ENCODE measurements at places on chromosomes 7 and 10.

GRCh38 chr10:43870968-43871439 lies 222.3 kb upstream of the ZNF32 start:
- no peaks in the 10 kb centered on the region for H3K27me3 ChIP-seq
- no peaks in the 10 kb centered on the region for H3K4me1 ChIP-seq
- H3K36me3 ChIP-seq: no peaks in the 10 kb centered on the region

- H3K27ac ChIP-seq: no peak overlapping the region
- H3K4me3 ChIP-seq: no peak overlapping the region
- H3K27me3 ChIP-seq: no peaks in the 10 kb centered on the region
- peaks cover 45% of the 10 kb centered on the region for H3K4me1 ChIP-seq
These were observed 11.2 kb downstream of the HYCC1 start for GRCh38 chr7:23002698-23003097.

DNA sequence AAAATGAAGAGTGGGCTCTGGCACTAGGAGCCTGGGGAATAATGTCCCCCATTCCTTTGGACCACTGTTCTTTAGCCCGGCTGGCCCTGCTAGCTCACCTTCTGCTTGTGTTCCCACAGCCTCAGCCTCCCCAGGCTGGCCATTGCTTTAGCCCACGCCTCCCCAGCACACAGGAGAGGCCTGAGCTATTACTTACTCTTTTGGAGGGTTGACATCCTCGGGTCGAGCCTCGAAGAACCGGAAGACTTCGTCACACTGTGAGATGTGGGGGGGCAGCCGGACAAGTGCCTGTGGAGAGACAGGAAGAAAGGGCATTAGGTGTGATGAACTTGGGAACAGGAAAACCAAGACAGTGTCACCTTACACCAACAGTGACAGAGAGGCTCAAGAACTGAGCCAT lies 131.3 kb downstream of the SH3PXD2A start:
- DNase-seq: no peak
- no peaks in the 10 kb centered on the region for H3K4me1 ChIP-seq
- H3K27me3 ChIP-seq: no peaks in the 10 kb centered on the region
- H3K27ac ChIP-seq: no peak overlapping the region
- H3K4me3 ChIP-seq: no peak overlapping the region
- H3K36me3 ChIP-seq: no peaks in the 10 kb centered on the region

DNA sequence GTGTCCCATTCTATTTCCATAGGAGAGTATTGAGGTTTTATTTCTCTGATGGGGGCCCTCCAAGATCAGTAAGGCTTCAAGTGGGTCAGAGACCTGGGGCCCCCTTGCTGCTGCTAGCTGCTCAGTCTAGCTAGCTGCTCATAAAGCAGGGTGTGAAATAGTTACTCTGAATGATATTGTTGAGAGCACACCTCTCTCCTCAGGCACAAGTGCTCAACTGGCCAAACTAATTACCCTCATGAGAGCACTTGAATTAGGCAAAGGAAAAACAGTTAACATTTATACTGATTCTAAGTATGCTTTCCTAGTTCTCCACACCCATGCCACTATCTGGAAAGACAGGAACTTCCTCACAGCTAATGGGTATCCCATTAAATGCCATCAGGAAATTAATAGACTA lies 5.4 kb upstream of the SFTPA1 start:
- no peak overlapping the region for H3K27ac ChIP-seq
- no peaks in the 10 kb centered on the region for H3K27me3 ChIP-seq
- DNase-seq: no peak
- H3K4me1 ChIP-seq: no peaks in the 10 kb centered on the region
- H3K36me3 ChIP-seq: no peaks in the 10 kb centered on the region

DNA sequence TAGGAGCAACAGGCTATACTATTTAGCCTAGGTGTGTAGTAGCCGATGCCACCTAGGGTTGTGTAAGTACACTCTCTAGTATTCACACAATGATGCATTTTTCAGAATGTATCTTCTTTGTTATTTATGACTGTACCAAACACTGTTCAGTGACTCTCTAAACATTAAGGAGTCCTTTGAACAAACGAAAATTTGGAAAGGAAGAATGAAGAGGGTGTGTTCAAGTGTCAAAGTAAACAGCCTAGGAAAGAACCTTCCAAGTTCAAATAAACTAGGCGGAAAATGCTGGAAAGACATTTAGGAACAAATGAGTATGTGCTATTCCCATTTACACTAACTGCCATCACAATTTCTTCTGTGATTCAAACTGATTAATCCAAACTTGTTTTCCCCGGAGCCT lies 142.4 kb downstream of the CHCHD3 start:
- H3K36me3 ChIP-seq: peaks cover 11% of the 10 kb centered on the region
- no peaks in the 10 kb centered on the region for H3K4me1 ChIP-seq
- no peak overlapping the region for H3K4me3 ChIP-seq
- no peak overlapping the region for H3K27ac ChIP-seq
- no peaks in the 10 kb centered on the region for H3K27me3 ChIP-seq

DNA sequence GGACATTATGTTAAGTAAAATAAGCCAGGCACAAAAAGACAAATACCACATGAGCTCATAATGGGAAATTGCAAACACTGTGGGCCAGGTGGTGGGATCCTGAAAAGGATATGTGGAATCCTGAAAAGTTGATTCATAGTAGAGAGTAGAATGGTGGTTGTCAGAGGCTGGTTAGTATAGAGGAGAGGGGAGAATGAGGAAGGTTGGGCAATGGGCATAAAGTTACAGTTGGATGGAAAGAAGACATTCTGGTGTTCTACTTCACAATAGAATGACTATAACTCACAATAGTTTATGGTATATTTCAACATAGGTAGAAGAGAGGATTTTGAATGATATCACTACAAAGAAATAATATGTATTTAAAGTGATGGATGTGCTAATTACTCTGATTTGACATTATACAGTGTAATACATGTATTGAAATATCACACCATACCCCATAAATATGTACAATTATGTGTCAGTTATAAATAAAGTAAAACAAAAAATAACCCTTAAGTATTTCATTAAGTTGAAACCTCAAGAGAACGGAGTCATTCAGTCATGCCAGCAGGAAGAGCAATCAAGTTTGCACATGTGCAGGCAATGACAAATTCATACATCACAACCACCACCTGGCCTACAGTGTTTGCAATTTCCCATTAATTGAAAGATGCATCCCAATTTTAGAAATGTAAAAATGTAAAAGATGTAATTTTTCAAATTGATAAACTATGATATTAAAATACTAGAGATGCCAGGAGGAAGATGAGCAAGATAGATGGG lies 156.7 kb downstream of the MAGI2 start:
- H3K4me3 ChIP-seq: no peak overlapping the region
- H3K27ac ChIP-seq: no peak overlapping the region
- no peaks in the 10 kb centered on the region for H3K4me1 ChIP-seq
- DNase-seq: no peak
- no peaks in the 10 kb centered on the region for H3K27me3 ChIP-seq

DNA sequence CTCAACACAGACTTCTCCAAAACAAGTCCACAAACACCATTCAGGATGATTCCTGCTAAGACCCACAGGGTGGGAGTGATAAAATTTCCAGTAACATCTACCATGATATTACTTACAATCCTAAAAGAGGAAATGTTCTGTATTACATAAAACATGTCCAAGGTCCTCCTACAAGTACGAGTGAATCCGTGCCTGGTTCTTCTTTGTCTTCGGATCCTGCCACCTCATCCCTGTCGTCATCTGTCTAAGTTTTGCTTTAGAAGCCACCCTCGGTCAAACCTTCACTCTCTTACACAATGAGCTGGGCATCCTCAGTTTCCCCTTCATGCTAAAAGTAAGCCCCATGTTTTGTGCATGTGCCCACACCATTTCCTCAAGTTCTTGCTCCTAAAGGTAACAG lies 279.0 kb downstream of the KCNMA1 start:
- no peaks in the 10 kb centered on the region for H3K27me3 ChIP-seq
- no peak for DNase-seq
- no peak overlapping the region for H3K27ac ChIP-seq
- H3K36me3 ChIP-seq: no peaks in the 10 kb centered on the region
- no peak overlapping the region for H3K4me3 ChIP-seq

DNA sequence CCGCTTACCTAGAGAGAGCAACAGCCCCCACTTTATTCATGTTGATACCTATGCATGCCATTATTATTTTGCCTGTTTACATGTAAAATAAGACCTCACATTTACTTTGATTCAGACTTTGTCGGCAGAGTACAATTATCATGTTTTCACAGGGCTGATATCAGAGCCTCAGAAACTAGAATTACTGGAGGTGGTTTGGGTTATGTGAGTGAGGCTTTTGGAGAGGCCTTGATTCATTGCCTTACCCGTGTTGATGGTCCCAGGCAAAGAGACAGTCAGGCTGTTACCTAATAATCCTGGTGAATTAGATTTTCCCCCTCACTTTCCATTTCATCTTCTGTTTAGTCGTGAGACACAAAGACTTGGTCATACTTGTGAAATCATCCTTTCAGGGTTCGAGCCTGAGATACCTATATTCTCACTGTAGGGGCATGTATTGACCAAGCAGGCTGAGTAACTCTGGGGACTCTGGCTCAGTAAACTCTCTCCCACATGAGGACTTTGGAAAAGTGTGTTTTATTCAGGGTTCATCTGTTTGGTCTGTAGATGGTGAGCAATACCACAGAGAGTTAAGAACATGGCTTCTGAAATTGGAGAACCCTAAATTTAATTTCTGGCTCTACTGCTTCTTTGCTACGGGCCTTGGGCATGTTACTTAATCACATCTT lies 150.9 kb downstream of the CELF2 start:
- H3K4me1 ChIP-seq: peaks cover 22% of the 10 kb centered on the region
- H3K36me3 ChIP-seq: no peaks in the 10 kb centered on the region
- no peak for DNase-seq
- peak overlapping the region; percentile 25 for H3K27ac ChIP-seq

DNA sequence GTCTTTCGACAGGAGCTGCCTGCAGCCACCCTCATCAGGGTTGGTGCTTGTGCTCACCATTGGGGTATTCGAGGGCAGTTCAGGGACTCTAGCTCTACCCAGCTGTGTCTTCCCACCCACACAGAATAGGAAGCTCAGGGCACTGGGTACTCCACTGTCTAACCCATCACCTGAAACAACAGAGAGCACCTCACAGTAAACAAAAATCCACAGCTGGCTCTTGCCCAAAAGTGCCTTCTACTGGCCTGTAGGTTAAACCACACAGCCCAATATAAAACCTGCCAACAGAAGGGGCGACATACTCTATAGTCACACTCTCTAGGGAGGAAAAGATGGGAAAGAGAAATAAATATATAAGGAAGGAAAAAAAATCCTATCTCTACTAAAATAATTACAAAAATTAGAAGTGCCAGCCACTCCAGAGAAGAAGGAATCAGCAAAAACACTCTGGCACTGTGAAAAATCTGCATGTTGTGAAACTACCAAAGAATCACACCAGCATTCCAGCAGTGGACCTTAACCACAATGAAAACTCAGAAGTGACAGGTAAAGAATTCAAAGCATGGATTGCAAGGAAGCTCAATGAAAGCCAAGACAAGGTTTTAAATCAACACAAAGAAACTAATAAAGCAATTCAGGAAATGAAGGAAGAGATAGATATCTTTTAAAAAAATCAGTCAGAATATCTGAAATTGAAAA lies 110.0 kb downstream of the HGF start:
- no peak overlapping the region for H3K4me3 ChIP-seq
- H3K4me1 ChIP-seq: peaks cover 13% of the 10 kb centered on the region
- no peaks in the 10 kb centered on the region for H3K36me3 ChIP-seq
- no peaks in the 10 kb centered on the region for H3K27me3 ChIP-seq

GRCh38 chr7:151661587-151661986 lies 141.9 kb upstream of the RHEB start:
- no peaks in the 10 kb centered on the region for H3K27me3 ChIP-seq
- no peak overlapping the region for H3K4me3 ChIP-seq
- no peak overlapping the region for H3K27ac ChIP-seq
- no peaks in the 10 kb centered on the region for H3K4me1 ChIP-seq
- H3K36me3 ChIP-seq: no peaks in the 10 kb centered on the region

GRCh38 chr10:130550952-130551674 lies 414.9 kb downstream of the GLRX3 start:
- no peaks in the 10 kb centered on the region for H3K36me3 ChIP-seq
- DNase-seq: no peak
- H3K4me3 ChIP-seq: no peak overlapping the region
- no peaks in the 10 kb centered on the region for H3K4me1 ChIP-seq
- no peak overlapping the region for H3K27ac ChIP-seq
- H3K27me3 ChIP-seq: no peaks in the 10 kb centered on the region

GRCh38 chr10:132115732-132116131 lies 50.0 kb downstream of the JAKMIP3 start:
- no peaks in the 10 kb centered on the region for H3K27me3 ChIP-seq
- no peak overlapping the region for H3K4me3 ChIP-seq
- no peak overlapping the region for H3K27ac ChIP-seq
- no peak for DNase-seq
- no peaks in the 10 kb centered on the region for H3K4me1 ChIP-seq

DNA sequence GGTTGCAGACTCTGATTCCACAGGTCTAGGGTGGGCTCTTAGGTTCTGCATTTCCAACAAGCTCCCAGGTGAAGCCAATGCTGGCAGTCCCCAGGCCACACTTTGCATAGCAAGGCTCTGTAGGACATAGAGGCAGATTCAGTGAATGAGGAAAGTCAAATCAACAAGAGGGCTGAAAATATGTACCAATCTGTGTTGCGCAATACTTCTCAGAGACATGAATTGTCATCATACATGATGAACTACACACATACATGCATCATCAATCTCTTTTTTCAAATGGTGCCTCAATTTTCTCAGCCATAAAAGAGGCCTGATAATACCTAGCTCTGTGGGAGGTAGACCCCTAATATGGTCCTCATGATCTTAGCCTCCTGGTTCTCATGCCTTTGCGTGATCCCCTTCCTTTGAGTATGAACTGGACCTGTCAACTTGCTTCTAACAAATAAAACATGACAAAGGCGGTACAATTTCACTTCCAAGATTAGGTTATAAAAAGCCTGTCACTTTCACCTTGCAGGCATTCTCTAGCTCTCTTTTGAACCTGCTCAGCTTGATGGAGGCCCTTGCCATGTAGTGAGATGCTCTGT lies 49.0 kb downstream of the PIK3CG start:
- H3K27me3 ChIP-seq: no peaks in the 10 kb centered on the region
- DNase-seq: no peak
- H3K4me3 ChIP-seq: no peak overlapping the region
- no peaks in the 10 kb centered on the region for H3K36me3 ChIP-seq
- H3K27ac ChIP-seq: no peak overlapping the region

DNA sequence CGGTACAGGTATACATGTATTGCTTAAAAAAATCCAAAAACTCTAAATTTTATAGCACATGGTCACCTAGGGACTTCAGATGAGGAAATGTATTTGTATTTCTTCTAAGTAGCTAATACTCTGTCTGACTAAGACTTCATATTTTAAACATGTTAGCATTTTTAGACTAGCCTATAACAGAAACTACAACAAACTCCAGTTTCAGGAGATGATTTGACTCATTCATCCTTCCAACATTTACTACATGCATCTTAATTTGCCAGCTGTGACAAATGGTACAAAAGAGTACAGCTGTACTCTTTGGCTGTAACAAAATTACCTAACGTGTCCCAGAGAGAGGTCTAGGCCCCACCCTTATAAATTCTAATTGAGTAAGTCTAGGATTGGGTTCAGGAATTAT lies 22.2 kb downstream of the TMEM209 start:
- no peaks in the 10 kb centered on the region for H3K36me3 ChIP-seq
- no peak overlapping the region for H3K27ac ChIP-seq
- no peaks in the 10 kb centered on the region for H3K27me3 ChIP-seq
- H3K4me3 ChIP-seq: no peak overlapping the region

- H3K27ac ChIP-seq: no peak overlapping the region
- H3K4me1 ChIP-seq: no peaks in the 10 kb centered on the region
- H3K4me3 ChIP-seq: no peak overlapping the region
- H3K27me3 ChIP-seq: no peaks in the 10 kb centered on the region
- no peaks in the 10 kb centered on the region for H3K36me3 ChIP-seq
These were observed 85.2 kb downstream of the AMPH start for GRCh38 chr7:38545977-38546376.

- no peaks in the 10 kb centered on the region for H3K27me3 ChIP-seq
- no peak overlapping the region for H3K27ac ChIP-seq
- no peak for DNase-seq
These were observed 111.0 kb downstream of the SORBS1 start for GRCh38 chr10:95450188-95450587.

All from tibial nerve (tissue), 4 donors.